ENCODE measurements at places on chromosomes 3 and 15.

- DNase-seq = no peak
Measured at GRCh38 chr15:62834686-62835329, 207.7 kb upstream of the TPM1 start.

DNA sequence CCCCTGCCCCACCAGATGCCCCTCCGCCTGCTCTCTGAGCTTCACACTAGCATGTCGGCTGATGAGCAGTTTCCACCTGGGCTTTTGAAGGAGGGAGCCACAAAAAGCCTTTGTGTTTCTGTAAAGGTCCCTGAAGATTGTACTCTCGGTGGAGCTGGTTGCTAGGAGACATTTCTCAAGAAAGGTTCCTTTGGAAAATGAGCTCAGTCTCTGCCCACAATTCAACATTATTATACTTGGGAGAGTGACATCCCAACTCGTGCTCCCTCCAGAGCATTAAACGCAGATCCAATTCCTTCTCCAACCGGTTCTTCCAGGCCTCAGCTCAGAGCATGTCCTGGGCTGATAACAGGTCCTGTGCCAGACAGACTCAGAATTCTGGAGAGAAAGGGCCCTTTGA, 26.8 kb upstream of the FAM107A start:
- no peak for DNase-seq

GRCh38 chr3:54259636-54260035, 137.3 kb downstream of the CACNA2D3 start:
- no peak for DNase-seq

GRCh38 chr15:42367041-42367440, 7.7 kb downstream of the CAPN3 start:
- DNase-seq = no peak

DNA sequence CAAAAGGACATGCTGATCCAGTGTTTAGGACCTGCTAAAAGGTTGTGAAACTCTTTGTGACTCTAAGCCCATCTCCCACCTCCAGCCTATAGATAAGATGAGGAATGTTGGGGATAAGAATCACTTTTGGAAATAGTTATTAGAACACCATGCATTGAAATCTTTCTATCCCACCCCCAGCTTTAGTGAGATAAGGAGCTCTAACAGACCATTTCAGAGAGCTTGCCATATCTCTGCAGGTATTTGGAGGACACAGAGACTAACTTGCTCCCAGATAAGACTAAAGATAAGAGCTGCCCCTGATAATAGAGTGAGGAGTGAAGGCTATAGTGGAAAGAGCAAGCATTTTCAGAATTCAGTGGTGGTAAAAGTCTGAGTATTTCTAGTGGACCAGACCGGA, 53.1 kb upstream of the GNB4 start:
- DNase-seq = no peak

DNA sequence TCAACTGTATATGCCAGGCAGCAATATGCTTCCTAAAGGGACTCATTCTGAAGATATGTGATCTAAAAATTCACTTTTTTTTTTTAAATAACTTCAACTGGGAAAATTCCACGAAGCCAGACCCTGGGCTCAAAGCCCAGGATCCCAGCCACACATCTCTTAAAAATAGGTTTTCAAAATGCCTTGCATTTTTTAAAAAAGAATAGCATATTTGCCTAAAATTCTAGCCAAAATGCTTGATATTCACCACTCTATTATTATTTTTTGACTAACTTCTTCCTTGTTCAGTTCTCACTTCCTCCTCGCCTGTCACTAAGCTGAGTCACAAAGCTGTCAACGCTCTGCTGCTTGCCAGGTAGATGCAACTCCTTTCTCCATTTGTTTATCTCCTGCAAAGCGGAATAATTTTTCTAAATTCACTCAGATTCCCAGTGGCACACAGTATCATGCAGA, 28.0 kb upstream of the VGLL4 start:
- DNase-seq = no peak

- DNase-seq = no peak
Measured at GRCh38 chr15:94522125-94522524, 290.8 kb downstream of the MCTP2 start.
